ENCODE measurements at places on chromosomes 6 and 20.

DNA sequence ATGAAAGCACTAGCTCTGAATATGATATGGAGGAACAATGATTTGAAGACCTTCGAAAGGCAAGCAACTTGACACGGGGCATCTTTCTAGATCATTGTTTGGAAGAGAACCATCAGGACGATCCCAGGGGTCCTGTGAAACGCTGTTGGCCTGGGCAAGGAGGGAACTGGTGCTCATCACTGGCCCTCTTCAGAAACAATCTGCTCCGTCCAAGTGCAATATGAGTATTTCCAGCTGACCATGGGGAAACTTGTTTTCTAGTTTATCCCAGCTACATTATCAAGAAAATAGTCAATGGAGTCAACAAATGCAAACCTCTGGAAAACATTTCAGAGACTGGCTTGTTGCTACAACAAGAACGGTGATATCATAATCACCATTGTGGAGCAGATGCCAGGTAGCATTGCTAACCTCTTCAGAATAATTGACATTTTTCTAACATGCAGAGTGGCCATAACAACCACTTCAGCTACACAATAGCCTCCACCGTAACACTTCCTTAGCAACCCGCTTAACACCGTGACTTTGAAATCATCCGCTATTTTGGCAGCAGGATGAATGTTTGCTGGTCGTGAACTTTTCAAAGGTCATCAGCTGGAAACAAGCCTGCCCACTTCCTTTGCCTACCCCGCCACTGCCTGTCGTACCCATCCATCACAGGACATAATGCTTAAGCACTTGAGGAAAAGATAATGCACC lies 112.0 kb upstream of the PDE10A start:
- no peak for DNase-seq

DNA sequence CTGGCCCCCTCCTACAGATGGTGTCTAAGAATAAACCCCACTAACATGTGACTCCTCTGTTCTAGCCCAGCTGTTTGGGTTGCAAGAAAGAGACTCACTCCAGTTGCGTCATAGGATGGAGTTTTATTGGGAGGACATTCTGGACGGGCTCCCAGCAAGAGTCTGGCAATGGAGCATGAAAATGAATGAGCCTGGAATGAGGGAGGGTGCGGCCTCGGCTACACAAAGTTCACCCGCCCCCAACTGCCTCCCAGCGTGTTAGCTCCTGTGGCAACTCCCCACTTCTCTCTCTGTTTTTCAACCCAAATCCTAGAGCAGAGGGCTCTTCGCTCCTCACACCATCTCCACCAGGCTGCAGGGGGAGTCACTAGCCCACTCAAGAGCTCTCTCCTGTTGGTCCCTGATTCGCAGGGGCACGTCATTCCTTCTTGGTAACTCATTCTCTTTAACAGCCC lies 5.1 kb upstream of the ADAM33 start:
- no peak for DNase-seq

DNA sequence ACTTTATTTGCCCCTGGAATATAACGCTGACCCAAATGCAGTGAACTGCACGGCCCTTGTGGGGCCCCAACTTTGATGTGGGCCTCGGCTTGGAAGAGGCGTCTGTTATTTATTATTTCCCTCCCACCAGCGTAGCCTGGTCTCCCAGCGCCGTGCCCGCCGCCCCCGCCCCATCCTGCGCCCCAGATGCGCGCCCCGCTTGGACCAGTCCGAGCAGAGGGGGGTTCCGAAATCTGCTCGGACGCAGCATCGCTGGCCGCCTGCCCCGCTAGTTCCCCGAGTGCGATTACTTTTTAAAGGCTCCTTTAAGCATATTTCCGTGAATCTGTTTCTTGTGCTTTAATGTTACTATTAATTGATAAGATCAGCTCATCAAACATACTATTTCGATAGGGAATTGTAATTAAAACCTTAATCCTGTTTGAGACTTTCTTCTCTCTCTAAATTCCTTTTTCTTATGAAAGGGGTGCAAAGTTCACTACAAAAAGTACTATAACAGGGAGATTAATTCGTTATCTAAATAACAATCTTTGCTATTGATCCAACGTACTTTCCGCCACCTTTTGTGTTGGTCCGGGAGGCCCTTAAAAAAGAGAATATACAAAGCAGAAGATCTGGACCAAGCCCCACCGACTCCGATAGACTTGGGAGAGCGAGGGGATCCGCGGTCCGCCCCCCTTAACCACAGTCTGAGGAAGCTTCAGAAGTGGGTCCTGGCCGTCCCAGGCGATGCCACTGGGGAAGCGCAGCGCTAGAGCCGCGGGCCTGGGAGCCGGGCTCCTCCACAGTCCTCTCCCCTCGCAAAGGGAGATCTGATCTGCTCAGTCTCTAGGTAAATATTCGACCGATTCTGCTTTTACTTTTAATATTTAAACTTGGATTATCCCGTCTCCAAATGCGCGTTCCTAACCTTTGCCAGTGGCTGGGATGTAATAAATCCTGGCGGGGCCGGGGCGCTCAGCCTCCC lies 10.2 kb downstream of the POU3F2 start:
- no peak for DNase-seq

- DNase-seq: no peak
These were observed 3.0 kb downstream of the NR2E1 start for GRCh38 chr6:108168501-108169463.

DNA sequence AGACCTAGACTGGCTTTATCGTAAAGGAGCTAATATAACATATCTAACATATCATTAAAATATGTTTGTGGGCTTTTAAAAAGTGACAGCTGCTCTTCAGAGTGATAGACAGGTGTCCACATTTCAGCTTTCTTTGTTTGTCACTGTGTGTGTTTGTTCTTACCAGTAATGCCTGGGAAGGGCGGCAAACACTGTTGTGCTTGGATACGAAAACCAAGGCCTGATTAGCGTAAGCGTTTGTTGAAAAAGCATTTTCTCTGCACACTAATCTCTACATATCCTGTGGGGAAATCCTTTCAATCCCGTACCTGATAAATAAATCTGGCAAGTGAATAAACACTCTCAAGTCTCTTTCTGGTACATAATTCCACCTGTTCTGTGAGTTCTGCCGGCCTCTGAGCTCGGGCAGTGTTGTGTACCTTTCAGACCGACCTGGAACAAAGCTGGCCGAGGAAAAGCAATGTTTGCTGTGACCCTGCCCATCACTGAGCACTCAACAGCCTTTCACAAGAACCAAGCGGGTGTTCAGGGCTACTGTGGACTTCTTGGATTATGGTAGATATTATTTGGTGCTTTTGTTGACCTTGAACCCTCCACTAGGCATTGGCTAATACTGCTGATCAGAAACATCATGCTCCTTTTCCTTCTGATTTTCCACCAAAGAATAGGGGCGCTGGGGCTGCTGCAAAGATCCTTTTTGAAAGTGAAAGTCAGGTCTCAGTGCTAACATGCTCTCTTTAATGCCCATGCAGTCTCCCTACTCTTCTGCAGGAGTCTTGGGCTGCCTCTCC lies 100.4 kb downstream of the CD83 start:
- no peak for DNase-seq

DNA sequence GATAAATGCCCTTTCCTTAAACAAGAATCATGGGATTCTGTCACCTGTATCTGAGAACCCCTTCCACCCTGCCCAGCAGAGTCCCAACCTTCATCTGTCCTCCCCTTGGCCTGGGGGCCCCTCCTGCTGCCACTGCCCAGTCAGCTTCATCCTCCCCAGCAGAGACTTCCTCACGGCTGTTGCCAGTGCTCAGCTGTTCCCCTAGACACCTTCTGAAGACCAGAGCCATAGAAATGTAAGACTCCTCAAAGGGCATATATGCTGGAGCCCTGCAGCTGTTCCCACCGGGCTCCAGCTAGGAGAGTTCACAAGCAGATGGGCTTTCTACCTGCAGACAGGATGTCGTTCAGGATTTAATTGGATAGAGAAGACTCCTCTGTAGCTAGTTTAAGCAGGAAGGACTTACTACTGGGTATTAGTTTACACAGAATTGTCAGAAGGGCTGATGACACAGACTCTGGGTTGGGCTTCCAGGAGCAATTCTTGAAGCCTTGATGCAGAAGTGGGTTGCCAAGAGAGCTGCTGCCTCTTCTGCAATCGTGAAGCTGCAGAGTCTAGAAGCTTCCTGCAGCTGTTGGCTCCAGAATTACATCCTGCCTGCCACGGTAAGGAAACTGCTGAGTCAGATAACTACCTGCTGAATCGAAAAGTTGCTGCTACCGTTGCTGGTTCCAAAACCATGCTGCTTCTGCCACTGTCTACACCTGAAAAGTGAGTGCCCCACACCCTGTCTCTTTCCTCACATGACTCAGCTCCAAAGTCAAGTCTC lies 57.1 kb upstream of the MLN start:
- DNase-seq: no peak
